ENCODE measurements at places on chromosomes 3 and 15.

DNA sequence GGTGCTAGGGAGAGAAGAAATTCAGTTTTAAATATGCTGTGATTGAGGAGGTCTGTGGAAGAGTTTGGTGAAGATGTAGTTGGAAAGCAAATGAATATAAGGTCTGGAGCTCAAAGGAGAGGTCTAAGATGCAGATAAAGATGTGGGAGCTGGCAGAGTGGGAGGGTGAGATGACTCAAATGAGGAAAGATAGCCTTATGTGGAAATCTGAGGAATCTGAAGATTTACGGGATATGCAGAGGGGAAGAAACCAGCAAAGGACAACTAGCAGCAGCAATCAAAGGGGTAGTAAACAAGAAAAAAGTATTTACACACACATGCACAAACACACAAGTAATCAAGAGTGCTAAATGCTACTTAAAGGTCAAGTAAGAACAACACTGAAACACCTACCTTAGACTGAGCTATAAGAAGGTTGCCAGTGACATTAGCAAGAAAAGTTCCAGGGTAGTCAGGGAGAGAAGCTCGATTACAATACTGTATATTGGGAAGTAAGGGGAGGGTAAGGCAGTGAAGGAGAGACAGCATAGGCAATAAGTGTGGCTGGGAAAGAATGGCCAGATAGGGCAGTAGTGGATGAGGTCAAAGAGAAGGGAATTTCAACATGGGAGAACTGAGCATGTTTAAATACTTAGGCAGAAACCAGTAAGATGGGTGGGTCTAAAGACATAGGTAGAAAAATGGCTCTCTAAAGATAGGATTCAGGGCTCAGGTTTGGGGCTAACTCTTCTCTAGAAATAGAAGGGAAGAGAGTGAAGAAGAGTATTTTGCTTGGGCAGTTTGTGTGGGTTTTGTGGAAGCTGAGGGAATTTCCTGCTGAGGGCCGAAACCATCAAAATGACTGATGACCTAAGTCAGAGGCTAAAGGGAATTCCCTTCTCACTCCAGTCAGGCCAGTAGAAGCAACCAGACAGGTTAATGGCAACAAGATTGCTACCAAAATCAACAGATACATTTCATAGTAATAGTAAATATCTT lies 8.9 kb downstream of the CMTM6 start:
- peaks cover 20% of the 10 kb centered on the region for H3K36me3 ChIP-seq
- H3K4me1 ChIP-seq = peaks cover 36% of the 10 kb centered on the region
- H3K4me3 ChIP-seq = no peak overlapping the region
- no peaks in the 10 kb centered on the region for H3K27me3 ChIP-seq
- no peak overlapping the region for H3K27ac ChIP-seq

DNA sequence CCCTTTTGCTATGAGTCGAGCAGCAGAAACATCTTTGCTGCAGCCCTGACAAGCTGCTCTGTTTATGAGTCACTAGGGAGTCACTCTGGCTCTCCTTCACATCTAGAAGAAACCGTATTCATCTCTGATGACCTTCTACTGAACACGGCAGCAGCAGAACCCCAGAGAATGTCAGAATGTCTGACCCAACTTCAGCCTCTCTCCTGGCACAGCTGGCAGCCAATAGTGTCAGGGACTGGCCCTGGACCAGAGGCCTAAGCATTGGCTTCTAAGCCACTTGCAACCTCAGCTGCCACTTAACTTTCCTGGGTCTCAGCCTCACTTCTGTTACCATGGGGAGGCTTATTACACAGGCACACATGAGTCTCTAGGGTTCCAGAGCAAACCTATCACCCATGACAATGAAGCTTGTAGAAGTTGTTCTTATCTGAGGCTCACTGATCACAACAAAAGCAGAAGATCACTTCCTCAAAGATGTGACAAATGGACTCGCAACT lies 184.1 kb upstream of the TLE3 start:
- peaks cover 22% of the 10 kb centered on the region for H3K27me3 ChIP-seq
- H3K27ac ChIP-seq = peak overlapping the region; percentile 85
- peaks cover 36% of the 10 kb centered on the region for H3K4me1 ChIP-seq
- H3K4me3 ChIP-seq = peak overlapping the region; percentile 65
- H3K36me3 ChIP-seq = no peaks in the 10 kb centered on the region

DNA sequence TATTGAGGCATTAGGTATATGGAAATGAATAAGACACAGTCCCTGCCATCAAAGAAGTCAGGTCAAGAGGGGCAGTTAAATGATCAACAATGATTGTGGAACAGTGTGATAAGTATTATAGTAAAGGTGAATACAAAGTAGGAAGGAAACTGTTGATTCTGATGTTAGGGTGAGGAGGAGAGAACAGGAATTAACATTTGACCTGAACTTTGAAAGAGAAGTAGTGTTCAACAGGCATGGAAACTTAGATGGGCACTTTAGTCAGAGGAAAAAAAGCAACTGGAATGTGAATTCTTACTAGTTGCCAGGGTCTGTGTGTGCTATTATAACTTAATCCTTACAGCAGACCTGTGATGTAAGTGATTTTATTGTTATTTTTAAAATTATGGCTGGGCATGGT lies 17.6 kb downstream of the HACD3 start:
- H3K4me1 ChIP-seq = peaks cover 7% of the 10 kb centered on the region
- H3K27ac ChIP-seq = peak overlapping the region; percentile 68
- no peak for DNase-seq

DNA sequence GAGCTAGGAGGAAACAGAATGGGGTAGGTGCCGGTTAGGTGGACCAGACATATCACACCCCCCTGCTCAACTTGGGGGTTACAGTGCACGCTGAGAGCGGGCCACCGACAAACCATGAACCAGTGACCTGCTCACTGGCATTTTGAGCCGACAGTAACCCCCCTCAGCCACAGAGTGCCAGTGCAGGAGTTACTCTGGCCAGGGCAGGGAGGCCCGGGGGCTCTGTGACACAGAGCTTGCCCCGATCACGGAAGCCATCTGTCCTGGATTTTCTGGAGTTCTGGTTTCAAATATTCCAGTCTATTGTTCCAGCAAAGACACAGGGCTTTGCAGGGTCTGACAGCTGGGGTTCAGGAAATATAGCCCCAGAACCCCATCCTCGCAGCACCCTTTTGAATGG lies 225.2 kb downstream of the VPS13C start:
- H3K4me3 ChIP-seq = no peak overlapping the region
- H3K4me1 ChIP-seq = peaks cover 4% of the 10 kb centered on the region
- peaks cover 46% of the 10 kb centered on the region for H3K27me3 ChIP-seq
- H3K27ac ChIP-seq = no peak overlapping the region
- no peaks in the 10 kb centered on the region for H3K36me3 ChIP-seq

DNA sequence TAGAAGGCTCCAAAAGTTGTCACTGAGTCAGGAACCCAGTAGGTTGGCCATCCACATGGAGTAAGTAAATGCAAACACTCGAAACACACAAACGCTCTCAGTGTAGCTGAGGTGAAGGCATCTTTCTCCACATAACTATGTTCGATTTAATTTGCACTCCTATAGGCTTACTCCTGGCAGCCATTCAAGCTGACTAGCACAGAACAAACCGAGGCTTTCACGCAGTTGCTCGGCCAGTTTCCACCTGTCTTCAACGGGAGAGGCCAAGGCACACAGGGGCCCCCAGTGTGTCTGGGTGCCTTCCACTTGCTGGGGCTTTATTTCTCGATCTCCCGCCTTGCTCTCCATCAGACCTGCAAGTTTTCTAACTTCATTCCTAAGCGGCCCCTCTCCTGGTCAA lies 18.9 kb downstream of the RGMA start:
- no peaks in the 10 kb centered on the region for H3K36me3 ChIP-seq
- no peak for DNase-seq
- no peak overlapping the region for H3K4me3 ChIP-seq
- peaks cover 22% of the 10 kb centered on the region for H3K4me1 ChIP-seq
- H3K27me3 ChIP-seq = peaks cover 54% of the 10 kb centered on the region
- no peak overlapping the region for H3K27ac ChIP-seq

DNA sequence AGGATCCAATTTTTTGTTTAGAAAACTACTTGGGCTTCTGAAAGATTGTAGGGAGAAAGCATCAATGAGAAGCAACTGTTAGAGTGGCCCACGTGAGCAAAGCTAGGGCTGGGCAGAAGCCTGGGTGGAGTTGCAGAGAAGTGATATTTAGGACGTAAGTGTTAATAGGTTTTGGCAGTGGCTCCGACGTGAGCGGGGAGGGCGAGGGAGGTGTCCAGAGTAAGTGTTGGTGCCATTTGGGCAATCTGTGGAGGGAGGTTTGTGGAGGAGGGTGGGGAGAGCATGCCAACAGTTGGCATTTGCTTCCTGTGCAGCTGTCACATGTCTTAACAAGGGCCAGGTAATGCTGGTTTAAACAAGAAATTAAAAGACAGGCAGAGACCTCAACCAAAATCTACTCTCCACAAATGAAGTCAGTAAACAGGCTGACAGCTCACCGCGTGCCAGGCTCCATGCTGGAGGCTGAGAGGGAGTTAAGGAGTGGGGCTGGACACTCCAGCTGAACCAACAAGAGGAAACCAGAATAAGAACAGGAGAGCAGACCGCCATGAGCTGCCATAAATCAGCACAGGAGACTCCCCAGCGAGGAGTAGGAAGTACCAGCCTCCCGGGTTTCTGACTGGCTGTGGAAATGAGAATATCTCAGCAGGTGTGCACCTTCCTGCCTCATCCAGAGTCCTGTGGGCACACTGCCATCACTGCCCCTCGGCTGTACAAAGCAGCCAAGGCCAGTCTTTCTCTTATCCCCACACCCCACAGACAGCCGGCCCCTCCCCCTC lies 232.6 kb downstream of the ABHD5 start:
- H3K4me1 ChIP-seq = no peaks in the 10 kb centered on the region
- H3K36me3 ChIP-seq = no peaks in the 10 kb centered on the region
- no peak overlapping the region for H3K27ac ChIP-seq
- peaks cover 37% of the 10 kb centered on the region for H3K27me3 ChIP-seq

DNA sequence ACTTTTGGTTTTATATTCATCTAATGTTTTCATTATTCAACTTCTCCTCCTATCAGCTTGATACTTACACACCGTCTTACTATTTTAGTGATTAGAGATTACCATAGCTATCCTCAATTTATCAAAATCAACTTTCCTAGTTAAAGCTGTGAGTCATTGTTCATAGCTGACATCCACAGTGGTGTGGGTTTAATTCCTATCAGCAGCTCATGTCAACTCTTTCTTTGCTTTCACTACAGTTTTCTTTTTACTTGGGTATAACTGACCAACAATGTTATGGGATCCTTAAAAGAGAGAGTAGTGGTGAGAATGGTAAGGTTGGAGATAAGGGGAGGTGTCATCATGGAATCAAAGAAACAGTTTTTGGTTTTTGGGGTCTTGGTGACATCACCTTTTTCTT lies 112.7 kb downstream of the NFKBIZ start:
- DNase-seq = no peak
- peaks cover 17% of the 10 kb centered on the region for H3K4me1 ChIP-seq
- no peak overlapping the region for H3K27ac ChIP-seq
- no peaks in the 10 kb centered on the region for H3K36me3 ChIP-seq
- H3K27me3 ChIP-seq = no peaks in the 10 kb centered on the region

GRCh38 chr3:46212101-46212500 lies 4.0 kb upstream of the CCR1 start:
- no peak for DNase-seq
- H3K4me1 ChIP-seq = peaks cover 26% of the 10 kb centered on the region
- H3K4me3 ChIP-seq = no peak overlapping the region
- H3K36me3 ChIP-seq = no peaks in the 10 kb centered on the region
- no peak overlapping the region for H3K27ac ChIP-seq

- H3K27me3 ChIP-seq = no peaks in the 10 kb centered on the region
- peaks cover 31% of the 10 kb centered on the region for H3K4me1 ChIP-seq
- H3K36me3 ChIP-seq = no peaks in the 10 kb centered on the region
- peak overlapping the region; percentile 20 for H3K27ac ChIP-seq
- no peak for DNase-seq
These were observed 241.6 kb upstream of the ZPLD1 start for GRCh38 chr3:102193255-102193654.

- no peaks in the 10 kb centered on the region for H3K27me3 ChIP-seq
- no peaks in the 10 kb centered on the region for H3K4me1 ChIP-seq
- H3K27ac ChIP-seq = no peak overlapping the region
- no peak overlapping the region for H3K4me3 ChIP-seq
These were observed 171.0 kb upstream of the COL8A1 start for GRCh38 chr3:99467420-99467819.

GRCh38 chr15:89926158-89926557 lies 13.4 kb upstream of the ARPIN start:
- H3K36me3 ChIP-seq = no peaks in the 10 kb centered on the region
- no peaks in the 10 kb centered on the region for H3K4me1 ChIP-seq
- H3K27me3 ChIP-seq = peaks cover 5% of the 10 kb centered on the region

DNA sequence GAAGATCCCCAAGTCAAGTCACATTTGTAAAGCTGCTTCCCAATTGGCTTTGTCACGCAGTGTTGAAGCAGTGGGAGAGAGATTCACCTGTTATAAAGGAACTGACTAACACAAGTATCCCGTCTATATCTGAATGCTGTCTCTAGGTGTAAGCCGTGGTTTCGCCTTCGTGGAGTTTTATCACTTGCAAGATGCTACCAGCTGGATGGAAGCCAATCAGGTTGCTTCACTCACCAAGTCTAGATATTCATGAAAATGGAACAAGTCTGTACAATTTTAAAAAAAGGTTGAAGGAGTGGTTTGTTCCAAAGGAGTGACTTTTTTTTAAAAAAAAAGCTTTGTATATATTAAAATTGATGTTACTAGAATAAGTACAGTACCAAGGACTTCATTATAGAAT lies 11.7 kb downstream of the RBM5 start:
- no peak for DNase-seq
- H3K4me3 ChIP-seq = no peak overlapping the region
- no peak overlapping the region for H3K27ac ChIP-seq
- peaks cover 35% of the 10 kb centered on the region for H3K36me3 ChIP-seq
- peaks cover 14% of the 10 kb centered on the region for H3K4me1 ChIP-seq

- H3K36me3 ChIP-seq = peaks cover 6% of the 10 kb centered on the region
- H3K27me3 ChIP-seq = peaks cover 16% of the 10 kb centered on the region
- DNase-seq = no peak
- no peaks in the 10 kb centered on the region for H3K4me1 ChIP-seq
- H3K4me3 ChIP-seq = no peak overlapping the region
These were observed 74.2 kb downstream of the NMD3 start for GRCh38 chr3:161295325-161295724.

GRCh38 chr3:42159706-42160472 lies 68.7 kb downstream of the TRAK1 start:
- H3K4me1 ChIP-seq = peaks cover 79% of the 10 kb centered on the region
- H3K27ac ChIP-seq = peak overlapping the region; percentile 56
- H3K36me3 ChIP-seq = peaks cover 11% of the 10 kb centered on the region
- H3K4me3 ChIP-seq = peak overlapping the region; percentile 25
- H3K27me3 ChIP-seq = no peaks in the 10 kb centered on the region

DNA sequence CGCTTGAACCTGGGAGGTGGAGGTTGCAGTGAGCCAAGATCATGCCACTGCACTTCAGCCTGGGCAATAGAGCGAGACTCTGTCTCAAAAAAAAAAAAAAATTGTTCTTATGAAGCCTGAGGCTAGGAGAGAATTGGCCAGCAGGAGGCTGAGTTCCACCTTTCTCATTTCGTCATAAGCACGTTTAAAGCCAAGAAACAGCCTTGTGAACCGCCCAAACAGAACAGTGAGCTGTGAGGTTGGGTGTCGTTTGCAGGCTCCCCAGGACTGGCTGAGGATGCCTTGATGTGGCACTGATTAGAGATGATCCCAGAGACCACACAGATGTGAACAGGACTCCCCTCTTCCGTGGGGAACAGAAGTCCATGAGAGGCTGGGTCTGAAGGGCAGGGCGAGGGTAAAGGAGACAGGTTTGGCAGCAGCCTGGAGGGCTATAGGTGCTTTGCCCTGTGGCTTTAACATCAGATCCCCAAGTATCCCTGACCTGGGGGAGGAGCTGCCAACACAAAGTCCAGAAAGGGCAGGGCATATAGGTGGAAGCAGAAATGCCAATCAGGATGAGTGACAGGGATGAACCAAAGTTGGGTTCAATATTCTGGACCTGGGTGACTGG lies 52.9 kb downstream of the CLEC3B start:
- H3K4me1 ChIP-seq = no peaks in the 10 kb centered on the region
- H3K27ac ChIP-seq = no peak overlapping the region
- no peak overlapping the region for H3K4me3 ChIP-seq
- H3K36me3 ChIP-seq = no peaks in the 10 kb centered on the region
- H3K27me3 ChIP-seq = no peaks in the 10 kb centered on the region
- no peak for DNase-seq

Measured in stimulated activated naive B cell treated with anti-CD40 and anti-IgM and Interleukin-4, amounts not matched to agents 10 μg/mL and 1 μg/mL and 100 μg/mL, for 72 hours (primary cell).